ENCODE measurements at places on chromosomes 7 and 10. TPM values are rescaled to one million over a fixed set of nuclear protein-coding genes. Genes with fewer than 3 reads are reported as not detected.

The PHKG1 gene
- 1.5 TPM for total RNA-seq

- no peaks in the 10 kb centered on the region for H3K36me3 ChIP-seq
- H3K4me1 ChIP-seq = no peaks in the 10 kb centered on the region
- DNase-seq = no peak
- H3K27ac ChIP-seq = no peak overlapping the region
Measured at GRCh38 chr7:102063690-102064180, 222.9 kb upstream of the SH2B2 start.

The PSD gene
- 22.7 TPM for total RNA-seq

- H3K27ac ChIP-seq = no peak overlapping the region
- no peaks in the 10 kb centered on the region for H3K27me3 ChIP-seq
Measured at GRCh38 chr7:32164341-32164996, 94.3 kb upstream of the PDE1C start.

The SAMD9 gene
- 3.2 TPM for total RNA-seq

- no peak overlapping the region for H3K27ac ChIP-seq
- H3K4me1 ChIP-seq = peaks cover 11% of the 10 kb centered on the region
Measured at GRCh38 chr10:19654576-19654975, 161.7 kb upstream of the PLXDC2 start.

GRCh38 chr7:119452401-119452800 lies 820.6 kb upstream of the KCND2 start:
- H3K4me3 ChIP-seq = no peak overlapping the region
- H3K27me3 ChIP-seq = no peaks in the 10 kb centered on the region
- H3K27ac ChIP-seq = no peak overlapping the region
- no peaks in the 10 kb centered on the region for H3K36me3 ChIP-seq

DNA sequence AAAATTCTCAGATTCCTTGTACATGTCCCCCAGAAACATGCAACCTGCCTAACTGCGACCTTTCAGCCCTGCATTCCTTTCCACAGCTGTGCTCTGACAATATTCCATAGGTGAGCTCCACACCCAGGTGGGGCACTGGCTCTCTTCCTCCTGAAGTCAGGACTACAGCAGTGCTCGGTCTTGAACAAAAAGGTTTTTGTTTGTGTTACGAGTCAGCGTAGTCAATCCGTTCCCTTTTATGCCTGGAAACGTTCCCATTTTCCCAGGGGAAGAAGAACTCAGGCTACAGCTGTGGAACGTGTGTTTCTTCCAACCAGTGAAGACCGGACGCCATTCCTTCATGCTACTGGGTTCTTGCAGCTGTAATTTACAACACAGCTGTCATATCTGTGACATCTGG lies 52.4 kb upstream of the PFKP start:
- no peak overlapping the region for H3K4me3 ChIP-seq
- H3K36me3 ChIP-seq = no peaks in the 10 kb centered on the region
- no peak overlapping the region for H3K27ac ChIP-seq
- H3K27me3 ChIP-seq = no peaks in the 10 kb centered on the region
- H3K4me1 ChIP-seq = no peaks in the 10 kb centered on the region

DNA sequence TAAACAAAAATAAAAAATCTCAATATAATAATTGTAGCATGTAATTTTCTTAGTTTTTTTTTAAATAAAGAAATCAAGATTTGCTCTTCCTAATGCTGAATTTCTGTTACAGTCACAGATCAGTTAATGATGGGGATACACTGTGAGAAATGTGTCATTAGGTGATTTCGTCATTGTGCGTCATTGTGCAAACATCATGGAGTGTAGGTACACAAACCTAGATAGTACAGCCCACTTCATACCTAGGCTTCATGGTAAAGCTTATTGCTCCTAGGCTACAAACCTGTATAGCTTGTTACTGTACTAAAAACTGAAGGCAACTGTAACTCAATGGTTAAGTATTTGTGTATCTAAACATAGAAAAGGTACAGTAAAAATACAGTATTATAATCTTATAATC lies 74.4 kb upstream of the LSM8 start:
- no peak for DNase-seq
- H3K27me3 ChIP-seq = no peaks in the 10 kb centered on the region
- H3K4me1 ChIP-seq = no peaks in the 10 kb centered on the region
- H3K4me3 ChIP-seq = no peak overlapping the region
- H3K27ac ChIP-seq = no peak overlapping the region

GRCh38 chr10:108850138-108850854 lies 1073.0 kb downstream of the XPNPEP1 start:
- no peaks in the 10 kb centered on the region for H3K36me3 ChIP-seq
- no peak overlapping the region for H3K4me3 ChIP-seq
- DNase-seq = no peak
- H3K27me3 ChIP-seq = no peaks in the 10 kb centered on the region
- no peaks in the 10 kb centered on the region for H3K4me1 ChIP-seq
- H3K27ac ChIP-seq = no peak overlapping the region

DNA sequence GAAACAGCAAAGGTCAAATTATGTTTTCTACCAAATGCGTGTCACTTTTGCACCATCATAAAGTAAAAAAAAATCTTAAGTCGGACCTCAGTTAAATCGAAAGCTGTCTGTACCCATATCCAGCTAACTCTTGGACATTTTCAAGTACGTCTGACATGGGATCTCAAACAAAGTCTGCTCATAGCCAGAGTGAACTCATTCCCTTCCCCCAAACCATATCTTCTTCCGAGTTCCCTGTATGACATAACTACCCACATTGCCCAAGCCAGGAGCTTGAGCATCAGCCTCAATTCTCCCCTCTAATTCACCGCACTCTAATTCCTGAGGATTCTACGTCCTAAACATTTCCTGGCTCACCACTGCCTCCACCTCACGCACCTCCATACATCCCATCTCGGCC lies 44.8 kb upstream of the TARP start:
- no peaks in the 10 kb centered on the region for H3K36me3 ChIP-seq
- no peaks in the 10 kb centered on the region for H3K27me3 ChIP-seq
- H3K4me1 ChIP-seq = no peaks in the 10 kb centered on the region
- H3K4me3 ChIP-seq = no peak overlapping the region
- DNase-seq = no peak

- H3K36me3 ChIP-seq = no peaks in the 10 kb centered on the region
Measured at GRCh38 chr7:101538596-101539459, 90.3 kb downstream of the MYL10 start.
